Nucleus accumbens (tissue), 56 donors: ENCODE measurements at places on chromosomes 13 and 19.

GRCh38 chr13:80126389-80127068, 214.4 kb downstream of the SPRY2 start:
- no peak for DNase-seq

GRCh38 chr19:5447700-5448311, 7.4 kb upstream of the ZNRF4 start:
- DNase-seq, result no peak

- DNase-seq, result no peak
Measured at GRCh38 chr19:29878973-29879654, 62.9 kb upstream of the URI1 start.

- DNase-seq, result no peak
Measured at GRCh38 chr13:28438598-28439334, 56.2 kb downstream of the FLT1 start.

DNA sequence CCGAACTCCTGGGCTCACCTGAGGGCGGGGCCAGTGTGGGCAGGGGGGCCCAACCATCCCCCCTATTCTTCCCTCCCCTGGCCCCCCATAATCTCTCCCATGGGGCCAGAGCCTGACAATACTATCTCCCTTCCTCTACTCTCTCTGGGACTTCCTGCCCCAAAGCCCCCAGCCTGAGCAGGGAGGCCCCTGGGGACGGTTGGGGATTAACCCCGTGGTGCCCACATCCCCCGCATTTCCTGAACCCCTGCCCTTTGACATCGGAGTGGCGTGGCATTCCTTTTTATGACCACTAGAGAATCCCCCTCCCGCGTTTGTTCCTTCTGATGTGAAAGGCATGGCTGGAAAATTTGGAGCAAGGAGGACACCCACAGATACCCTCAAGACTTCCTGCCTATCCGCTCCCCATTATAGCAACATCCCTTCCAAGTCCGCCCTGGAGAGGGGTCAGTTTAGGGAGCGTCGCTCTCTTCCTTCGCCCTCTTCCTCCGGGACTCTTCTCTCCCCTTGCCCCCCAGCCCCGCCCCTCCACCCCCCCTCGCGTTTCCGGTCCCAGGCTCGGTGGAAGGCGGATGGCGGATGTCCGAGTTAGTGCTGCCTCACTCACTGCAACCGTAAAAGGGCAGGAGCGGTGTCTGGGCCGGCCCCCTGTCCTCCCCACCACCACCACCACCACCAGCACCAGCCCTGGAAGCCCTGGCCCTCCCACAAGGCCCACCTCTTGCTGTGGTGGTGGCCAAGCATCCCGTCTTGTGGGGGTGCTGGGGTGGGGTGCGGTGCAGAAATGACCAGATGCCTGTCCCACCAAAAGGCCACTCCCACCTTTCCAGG, 1.8 kb downstream of the VASP start:
- DNase-seq, result no peak

DNA sequence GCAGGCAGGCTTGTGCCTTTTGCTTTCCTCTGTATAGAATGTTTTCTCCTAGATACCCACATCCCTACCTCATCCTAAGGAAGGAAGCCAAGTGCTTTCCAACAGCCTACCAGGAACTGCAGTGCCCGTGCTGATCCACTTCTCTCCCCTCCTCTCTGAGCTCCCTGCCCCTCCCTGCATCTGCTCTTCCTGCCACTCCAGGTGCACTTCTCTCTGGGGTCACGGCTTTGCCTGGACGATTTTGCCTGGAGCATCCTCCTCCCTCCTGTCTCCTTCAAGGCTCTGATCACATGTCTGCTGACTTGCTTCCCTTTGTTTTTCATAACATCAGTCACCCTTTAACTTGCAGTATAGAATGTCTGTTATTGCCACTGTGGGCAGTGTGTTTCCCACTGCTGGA, 34.7 kb upstream of the IRS2 start:
- DNase-seq, result no peak

DNA sequence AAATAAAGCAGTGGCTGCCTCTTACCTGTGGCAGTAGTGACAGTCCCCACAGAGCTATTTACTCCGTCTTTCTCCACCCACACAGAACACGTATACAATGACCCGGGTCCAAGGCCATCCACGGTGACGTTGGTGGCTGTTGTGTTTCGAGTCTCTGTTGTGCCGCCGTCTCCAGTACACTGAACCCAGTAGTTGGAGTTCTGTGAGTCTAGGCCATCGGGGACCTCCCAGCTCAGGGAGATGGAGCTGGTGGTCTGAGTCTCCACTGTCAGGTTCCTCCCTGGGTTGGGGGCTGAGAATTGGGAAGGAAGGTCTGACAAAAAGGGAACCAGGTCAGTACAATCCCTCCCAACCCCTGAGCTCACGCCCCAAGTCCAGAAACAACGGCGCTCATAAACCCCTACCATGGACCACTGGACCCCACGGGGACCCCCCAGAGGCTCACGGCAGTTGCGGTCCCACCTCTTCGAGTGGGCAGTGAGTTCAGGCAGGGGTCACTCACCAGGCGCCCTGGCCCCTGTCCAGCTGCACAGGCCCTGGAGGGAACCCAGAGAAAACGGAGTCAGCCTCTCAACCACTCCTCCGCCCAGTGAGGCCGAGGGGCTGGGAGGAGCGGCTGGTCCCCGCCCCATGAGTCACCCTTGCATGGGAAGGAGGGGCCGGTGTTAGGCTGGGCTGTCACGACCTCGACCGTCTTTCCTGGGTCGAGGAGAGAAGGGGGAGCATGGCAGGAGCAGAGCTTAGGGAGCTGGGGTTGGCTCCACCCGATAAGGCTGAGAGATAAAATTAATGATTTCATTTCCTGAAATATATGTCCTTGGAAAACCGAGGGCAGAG, 2.4 kb downstream of the PTPRH start:
- DNase-seq, result peak; percentile 10

- no peak for DNase-seq
Measured at GRCh38 chr19:31985001-31985605, 360.3 kb upstream of the ZNF507 start.
